NCI-H2171 (cell line): ENCODE measurements at places on chromosomes 2 and 18.

- no peak for DNase-seq
These were observed 120.7 kb downstream of the TMEM18 start for GRCh38 chr2:556485-556884.

DNA sequence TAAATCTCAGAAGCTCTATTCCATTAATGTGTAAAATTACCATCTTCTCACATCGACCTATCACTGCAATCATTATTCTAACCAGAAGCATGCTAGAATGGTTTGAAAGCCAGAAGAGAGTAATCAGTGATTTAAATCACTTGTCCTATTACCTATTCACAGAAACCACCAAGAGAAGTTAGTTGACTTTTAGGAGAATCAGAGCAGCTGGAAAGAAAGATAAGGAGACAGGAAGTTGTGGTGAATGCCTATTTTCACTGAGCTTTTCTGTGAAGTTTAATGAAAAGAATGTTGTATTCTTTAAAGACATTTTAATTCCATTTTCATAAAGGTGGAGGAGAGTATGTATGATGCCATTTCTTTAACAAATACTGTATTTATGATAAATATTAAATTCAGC, 352.6 kb upstream of the CRIM1 start:
- DNase-seq: no peak

DNA sequence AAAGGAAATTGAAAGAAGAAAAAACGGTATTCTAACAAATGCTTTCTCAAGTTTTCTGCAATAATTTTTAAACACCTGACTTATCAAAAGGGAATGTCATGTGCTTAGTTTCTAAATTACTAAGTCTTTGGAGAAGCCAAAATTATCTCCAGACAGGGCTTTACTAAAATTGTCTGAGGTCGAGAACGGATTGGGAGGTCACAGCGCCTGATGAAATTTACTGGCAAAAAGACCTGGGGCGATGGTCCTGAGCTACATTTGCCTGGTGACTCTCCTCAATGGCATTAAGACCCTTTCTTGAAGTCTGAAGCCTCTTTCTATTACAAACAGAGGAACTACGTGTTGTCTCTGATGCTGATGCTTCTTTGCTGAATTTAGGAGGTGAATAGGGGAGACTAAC, 291.8 kb upstream of the SESTD1 start:
- no peak for DNase-seq

DNA sequence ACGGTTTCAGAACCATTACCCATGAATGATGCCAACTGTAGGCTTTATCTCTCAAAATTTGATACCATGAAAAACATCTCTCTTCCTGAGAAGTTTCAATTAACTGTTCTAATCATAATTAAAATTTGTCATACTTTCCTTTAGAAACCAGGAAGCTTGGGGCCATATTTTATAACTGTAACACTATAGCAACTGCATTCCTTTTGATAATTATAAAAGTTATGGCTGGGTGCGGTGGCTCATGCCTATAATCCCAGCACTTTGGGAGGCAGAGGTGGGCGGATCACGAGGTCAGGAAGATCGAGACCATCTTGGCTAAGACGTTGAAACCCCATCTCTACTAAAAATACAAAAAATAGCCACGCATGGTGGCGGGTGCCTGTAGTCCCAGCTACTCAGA, 70.6 kb downstream of the DNAH7 start:
- DNase-seq: no peak

DNA sequence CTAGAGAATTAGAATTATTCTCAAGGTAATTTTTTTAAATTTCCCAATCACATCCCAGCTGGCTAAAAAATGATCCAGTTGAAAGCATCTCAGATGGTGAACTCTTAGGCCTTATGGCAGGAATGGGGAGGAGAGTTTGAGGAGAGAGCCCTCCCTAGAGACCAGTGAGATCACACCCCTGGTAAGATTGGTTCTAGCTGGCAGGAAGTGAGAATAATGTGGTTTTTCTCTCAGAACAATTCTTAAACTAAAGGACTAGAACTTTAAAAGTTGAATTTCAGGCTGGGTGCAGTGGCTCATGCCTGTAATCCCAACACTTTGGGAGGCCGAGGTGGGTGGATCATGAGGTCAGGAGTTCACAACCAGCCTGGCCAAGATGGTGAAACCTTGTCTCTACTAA, 120.2 kb downstream of the MYO3B start:
- DNase-seq: no peak

- DNase-seq: no peak
These were observed 332.2 kb downstream of the OSR1 start for GRCh38 chr2:19026261-19026660.

DNA sequence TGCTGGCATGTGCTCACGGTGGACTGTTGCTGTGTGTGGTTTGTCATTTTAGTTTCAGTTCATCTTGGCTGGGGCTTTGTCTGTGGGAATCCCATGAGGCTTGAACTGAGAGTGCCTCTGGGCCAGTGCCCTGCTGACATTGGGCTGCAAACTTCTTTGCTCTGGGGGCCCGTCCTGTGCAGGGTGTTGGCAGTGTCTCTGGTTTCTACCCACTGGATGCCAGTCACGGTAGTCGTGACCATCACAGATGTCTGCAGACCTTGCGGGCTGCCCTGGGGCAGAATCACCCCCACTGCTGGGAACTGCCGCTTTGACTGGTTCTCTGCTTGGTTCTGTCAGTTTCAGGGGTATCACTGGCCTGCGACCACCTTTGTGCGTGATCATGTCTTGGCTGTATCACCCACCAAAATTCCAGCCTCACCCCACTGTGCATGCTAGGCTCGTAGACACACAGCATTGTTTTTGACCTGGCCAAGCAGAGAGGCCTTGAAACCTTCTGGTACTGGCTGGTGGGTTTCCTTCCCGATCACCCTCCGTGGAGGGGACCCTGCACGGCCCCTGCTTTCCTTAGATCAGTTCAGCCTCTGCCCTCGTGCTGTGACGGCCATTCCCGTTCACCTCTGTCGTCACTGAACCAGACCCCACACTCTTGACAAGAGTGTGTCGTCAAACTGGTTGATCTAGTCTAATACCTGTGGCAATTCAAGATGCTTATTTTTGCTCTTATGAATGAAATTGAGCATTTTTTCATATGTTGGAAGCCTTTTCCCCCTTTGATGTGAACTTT, 57.6 kb downstream of the KCNG2 start:
- DNase-seq: no peak

DNA sequence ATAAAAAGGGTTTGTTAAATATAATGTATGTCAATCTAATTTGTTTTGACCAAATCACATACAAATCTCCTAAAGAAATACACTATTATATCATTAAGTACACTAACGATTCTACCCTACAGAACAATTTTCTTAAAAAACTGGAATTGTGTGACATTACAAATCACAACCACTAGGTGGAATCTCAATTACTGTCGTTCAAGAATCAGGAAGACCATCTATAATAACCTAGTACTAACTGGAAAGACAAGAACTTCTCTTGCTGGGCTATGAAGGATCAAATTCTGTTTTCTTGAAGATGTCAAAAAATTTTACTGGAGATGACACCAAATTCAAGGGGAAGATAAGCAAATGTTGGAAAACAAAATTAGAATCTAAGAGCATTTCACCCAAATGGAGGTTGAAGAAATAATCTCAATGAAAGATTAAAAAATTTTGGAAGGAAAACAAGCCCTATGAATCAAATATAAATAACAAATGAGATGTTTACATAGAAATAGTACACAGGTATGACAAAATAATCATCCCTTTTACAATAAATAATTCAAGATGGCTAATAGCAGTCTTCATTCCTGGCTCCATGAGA, 110.9 kb downstream of the STK39 start:
- no peak for DNase-seq

DNA sequence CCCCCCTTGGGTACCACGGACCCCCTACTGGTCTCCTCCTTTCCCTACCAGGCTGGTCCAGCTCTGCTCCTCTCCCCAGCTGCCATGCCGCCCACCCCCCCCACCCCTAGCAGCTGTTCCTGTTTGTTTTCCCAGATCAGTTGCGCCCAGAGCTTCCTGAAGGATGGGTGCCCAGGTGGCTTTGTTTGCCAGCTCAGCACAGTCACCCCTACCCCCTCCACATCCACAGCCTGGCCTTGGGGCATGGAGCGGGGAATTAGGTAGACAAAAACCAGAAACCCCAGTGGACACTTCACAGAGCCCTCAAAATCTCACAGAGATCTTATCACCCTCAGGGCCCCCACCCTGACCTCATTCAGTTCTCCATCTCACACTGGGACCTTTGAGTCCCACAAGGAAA, 3.7 kb upstream of the CRYBA2 start:
- peak; percentile 87 for DNase-seq

- peak; percentile 13 for DNase-seq
These were observed 70.1 kb upstream of the STPG4 start for GRCh38 chr2:47225061-47225783.

DNA sequence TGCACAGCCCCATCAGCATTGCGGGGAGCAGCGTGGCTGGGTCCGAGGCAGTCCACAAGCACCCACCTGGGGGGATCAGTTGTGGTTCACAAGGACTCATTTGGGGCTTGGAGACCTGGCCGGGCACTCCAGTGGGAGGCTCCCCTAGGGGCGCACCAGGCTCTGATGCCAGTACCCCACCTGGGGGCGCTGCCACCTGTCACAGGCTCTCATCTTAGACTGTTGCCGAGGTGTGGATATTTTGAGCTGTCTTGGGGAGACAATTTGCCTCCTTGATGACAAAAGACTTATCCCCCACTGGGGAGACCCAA, 3.0 kb downstream of the ADRA2B start:
- no peak for DNase-seq

DNA sequence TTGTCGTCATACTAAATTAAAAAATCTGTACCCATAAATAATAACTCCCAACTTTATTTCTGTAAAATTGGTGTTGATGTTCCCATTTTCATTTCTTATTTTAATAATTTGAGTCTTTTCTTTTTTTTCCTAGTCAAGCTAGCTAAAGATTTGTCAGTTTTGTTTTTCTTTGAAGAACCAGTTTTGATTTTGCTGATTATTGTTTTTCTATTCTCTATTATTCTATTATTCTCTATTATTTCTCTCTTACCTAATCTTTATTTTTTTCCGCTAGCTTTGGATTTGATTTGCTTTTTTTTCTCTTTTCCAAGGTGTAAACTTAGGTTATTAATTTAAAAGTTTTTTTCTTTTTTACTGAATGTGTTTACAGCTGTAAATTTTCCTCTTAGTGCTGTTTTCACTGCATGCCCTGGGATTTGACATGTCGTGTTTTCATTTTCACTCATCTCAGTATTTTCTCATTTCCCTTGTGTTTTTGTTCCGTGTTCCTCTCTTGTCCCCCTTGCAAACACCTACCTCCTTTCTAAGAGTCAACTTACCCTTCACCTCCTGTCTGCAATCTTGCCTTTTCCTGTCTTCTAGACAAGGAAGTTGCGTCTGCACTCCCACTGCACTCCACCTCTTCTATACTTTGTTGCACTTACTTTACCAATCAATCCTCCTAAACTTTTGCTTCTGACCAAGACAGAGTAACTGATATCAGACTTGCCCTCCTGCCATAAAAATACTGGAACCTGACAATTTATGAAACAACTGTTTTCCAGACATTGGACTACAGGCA, 18.8 kb downstream of the PSMG2 start:
- no peak for DNase-seq
